ENCODE measurements at places on chromosomes 5 and 9. TPM values are rescaled to one million over a fixed set of nuclear protein-coding genes. Genes with fewer than 3 reads are reported as not detected.

DNA sequence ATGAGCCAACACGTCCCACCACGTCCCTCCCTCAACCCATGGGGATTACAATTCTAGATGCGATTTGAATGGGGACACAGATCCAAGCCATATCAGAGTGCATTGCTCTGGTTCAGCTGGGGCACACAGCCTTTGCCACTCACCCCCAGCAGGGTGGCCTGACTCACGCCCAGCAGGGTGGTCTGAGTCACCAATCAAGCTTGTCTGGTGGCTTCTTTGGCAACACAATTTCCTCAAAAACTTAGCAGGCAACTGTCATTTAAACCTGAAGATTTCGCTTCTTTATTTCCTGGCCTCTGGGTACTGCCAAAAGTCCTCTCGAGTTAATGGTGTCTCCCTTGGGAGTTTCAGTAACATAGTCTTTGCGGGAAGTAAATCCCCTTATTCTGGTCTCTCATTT, 16.3 kb upstream of the SEMA5A start:
- H3K36me3 ChIP-seq = no peaks in the 10 kb centered on the region
- H3K27me3 ChIP-seq = no peaks in the 10 kb centered on the region
- no peak for DNase-seq
- no peak overlapping the region for H3K4me3 ChIP-seq
- no peak overlapping the region for H3K27ac ChIP-seq

DNA sequence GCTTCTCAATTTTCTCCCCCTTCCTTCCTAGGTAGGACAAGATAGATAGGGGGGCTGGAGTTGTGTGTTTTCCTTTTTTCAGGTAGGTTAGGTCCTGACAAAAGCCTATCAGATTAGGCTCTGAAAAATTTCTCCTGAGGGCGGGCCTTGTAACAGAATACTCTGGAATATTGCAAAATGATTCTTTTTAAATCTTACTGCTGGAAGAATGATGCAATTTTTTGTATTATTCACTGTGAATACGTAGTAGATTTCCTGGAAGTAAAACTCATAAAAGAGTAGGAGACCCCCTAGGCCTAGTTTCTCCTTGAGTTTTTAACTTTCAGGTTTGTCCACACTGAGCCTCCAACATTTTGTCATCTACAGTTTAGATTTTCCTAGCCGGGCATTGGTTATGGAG, 1701.8 kb downstream of the EFNA5 start:
- no peak overlapping the region for H3K4me3 ChIP-seq
- no peaks in the 10 kb centered on the region for H3K27me3 ChIP-seq
- no peak overlapping the region for H3K27ac ChIP-seq
- no peak for DNase-seq

DNA sequence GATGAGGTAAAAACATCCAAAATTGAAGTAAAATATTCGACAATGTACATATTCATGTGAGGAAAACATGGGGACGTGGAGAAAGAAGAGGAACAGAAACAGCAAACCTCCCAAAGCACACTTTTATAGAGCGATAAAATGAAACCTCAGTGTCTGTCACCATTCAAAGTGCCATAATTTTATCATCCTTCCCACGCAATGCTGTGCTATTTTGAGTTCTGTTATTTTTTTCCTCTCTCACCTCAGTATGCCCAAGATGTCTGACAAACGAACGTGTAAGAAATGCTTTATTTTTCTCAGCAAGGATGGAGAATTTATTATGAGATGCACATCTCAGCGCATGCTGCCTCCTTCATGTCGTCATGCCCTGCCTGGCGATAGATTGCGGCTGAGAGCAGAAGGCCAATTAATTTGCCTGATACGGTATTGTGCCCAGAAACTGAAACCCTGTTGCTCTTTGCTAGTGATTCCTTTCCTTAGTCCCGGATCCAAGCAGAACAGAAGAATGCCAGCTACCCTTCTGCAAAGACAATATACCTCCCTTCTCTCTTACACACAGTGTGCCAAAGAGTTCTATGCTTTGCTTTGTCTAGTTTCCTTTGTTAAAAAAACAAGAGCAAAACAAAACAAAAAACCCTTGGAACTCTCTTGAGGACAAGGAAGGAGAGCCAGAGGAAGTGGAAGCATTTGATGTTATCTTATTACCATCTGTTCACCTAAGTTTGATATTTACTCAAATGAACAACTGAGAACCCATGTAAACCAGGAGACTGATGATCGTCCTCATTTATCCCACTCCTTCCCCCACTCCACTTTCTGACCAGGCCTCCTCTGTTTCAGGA, 192.4 kb downstream of the SEMA6A start:
- peaks cover 37% of the 10 kb centered on the region for H3K36me3 ChIP-seq
- no peaks in the 10 kb centered on the region for H3K27me3 ChIP-seq
- DNase-seq = no peak

- DNase-seq = no peak
- H3K36me3 ChIP-seq = no peaks in the 10 kb centered on the region
- no peak overlapping the region for H3K4me3 ChIP-seq
- H3K4me1 ChIP-seq = no peaks in the 10 kb centered on the region
- no peaks in the 10 kb centered on the region for H3K27me3 ChIP-seq
Measured at GRCh38 chr5:103617090-103617489, 54.5 kb upstream of the NUDT12 start.

- no peak overlapping the region for H3K4me3 ChIP-seq
- H3K36me3 ChIP-seq = peaks cover 74% of the 10 kb centered on the region
- H3K4me1 ChIP-seq = peaks cover 31% of the 10 kb centered on the region
- H3K27me3 ChIP-seq = no peaks in the 10 kb centered on the region
Measured at GRCh38 chr5:886716-887325, 5.8 kb downstream of the BRD9 start.

- H3K4me1 ChIP-seq = no peaks in the 10 kb centered on the region
- no peak overlapping the region for H3K4me3 ChIP-seq
- H3K27me3 ChIP-seq = no peaks in the 10 kb centered on the region
- no peak for DNase-seq
- H3K27ac ChIP-seq = no peak overlapping the region
Measured at GRCh38 chr9:108271646-108272348, 584.0 kb downstream of the ACTL7B start.

DNA sequence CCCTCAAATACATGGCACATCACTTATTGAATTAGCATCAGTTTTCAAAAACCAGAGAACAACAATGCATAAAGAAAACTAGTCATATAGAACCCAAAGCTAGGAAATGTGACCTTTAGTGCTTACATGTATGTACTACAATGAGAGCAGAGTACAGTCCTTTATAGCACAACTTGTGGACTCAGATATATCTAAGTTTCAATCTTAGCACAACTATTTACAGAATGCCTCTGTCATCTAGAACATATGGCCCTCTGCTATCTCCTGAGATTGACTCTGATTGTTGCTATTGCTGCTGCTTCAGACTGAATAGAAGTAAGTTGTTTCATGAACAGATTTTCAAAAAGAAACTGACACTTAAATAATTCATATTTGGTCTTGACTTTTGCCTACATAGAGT, 1536.2 kb downstream of the EFNA5 start:
- H3K27ac ChIP-seq = no peak overlapping the region
- DNase-seq = no peak
- no peaks in the 10 kb centered on the region for H3K4me1 ChIP-seq
- no peak overlapping the region for H3K4me3 ChIP-seq

DNA sequence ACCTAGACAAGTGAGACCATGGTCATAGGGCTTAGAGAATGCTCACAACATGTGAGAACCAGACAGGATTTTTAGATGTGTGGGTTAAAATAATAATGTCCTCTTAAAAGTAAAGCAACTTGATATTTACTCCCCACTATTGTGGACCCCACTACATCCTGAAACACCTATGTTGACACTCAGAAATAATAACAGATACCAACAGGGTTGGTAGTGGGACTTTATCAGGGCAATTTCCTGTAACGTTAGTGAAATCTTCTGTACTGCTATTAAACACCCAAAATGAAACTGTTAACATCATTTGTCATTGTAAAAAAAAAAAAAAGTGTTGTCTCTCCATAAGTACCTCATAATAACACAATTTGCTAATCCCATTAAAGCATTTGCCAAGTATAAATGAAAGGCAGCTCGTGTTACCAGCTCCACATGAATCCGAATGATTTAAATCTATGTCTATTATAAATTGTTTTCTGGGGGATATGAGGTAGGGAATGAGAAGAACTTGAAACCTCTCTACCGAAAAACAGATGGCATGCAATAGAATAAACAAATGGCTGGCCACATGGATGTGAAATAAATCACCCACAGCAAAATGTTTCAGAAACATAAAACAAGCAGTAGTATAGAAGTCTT, 285.9 kb downstream of the ARHGEF28 start:
- no peaks in the 10 kb centered on the region for H3K36me3 ChIP-seq
- H3K4me3 ChIP-seq = no peak overlapping the region
- no peak for DNase-seq
- H3K27ac ChIP-seq = no peak overlapping the region
- no peaks in the 10 kb centered on the region for H3K4me1 ChIP-seq

DNA sequence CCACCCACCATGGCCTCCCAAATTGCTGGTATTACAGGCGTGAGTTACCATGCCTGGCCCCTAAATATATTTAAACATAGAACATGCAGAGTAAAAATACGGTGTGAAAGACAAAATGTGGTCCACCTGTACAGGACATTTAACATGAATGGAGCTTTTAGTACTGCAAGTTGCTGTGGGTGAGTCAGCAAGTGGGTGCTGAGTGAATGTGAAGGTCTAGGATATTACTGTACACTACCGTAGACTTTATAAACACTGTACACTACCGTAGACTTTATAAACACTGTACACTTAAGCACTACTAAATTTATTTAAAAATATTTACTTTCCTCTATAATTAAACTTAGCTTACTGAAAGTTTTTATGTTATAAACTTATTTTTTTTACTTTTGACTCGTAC, 317.8 kb downstream of the PRDM9 start:
- H3K27ac ChIP-seq = no peak overlapping the region
- no peak overlapping the region for H3K4me3 ChIP-seq

GRCh38 chr9:107375651-107376369, 92.7 kb downstream of the RAD23B start:
- H3K4me1 ChIP-seq = no peaks in the 10 kb centered on the region
- H3K4me3 ChIP-seq = no peak overlapping the region
- DNase-seq = no peak
- no peaks in the 10 kb centered on the region for H3K36me3 ChIP-seq
- H3K27ac ChIP-seq = no peak overlapping the region

DNA sequence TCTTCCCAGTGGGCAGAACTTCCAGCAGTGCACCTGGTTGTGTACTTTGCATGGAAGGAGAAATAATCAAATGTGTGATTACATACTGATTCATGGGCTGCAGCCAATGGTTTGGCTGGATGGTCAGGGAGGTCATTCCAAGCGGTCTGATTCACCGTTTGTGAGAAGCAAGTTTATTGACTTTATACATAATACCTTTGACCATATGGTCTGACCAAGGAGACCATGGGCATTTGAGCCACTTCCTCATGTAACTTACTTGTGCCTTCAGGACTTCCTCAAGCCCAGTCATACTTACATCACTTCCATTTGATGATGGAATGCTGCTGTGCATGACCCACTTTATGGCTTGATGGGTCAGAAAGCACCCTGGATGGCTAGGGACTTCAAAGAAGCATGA, 41.1 kb downstream of the DAP start:
- H3K36me3 ChIP-seq = peaks cover 23% of the 10 kb centered on the region
- no peaks in the 10 kb centered on the region for H3K27me3 ChIP-seq
- H3K27ac ChIP-seq = no peak overlapping the region
- H3K4me3 ChIP-seq = no peak overlapping the region
- H3K4me1 ChIP-seq = no peaks in the 10 kb centered on the region

DNA sequence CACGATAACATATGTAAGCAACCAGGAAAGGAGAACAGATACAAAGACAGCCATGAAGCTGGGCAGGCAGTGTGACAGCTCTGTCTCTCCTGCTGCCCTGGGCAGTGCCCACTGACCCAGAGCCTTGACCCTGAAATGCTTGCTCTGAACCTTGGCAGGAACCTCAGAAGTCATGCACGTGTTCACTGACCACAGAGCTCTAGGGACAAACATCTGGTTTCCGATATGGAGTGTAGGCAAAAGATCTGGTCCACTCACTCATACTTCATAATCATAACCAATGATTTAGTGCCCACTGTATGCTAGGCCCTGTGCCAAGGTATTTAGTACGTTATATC, 102.6 kb downstream of the FSTL4 start:
- H3K36me3 ChIP-seq = no peaks in the 10 kb centered on the region
- no peak overlapping the region for H3K4me3 ChIP-seq
- no peaks in the 10 kb centered on the region for H3K4me1 ChIP-seq
- peaks cover 15% of the 10 kb centered on the region for H3K27me3 ChIP-seq

GRCh38 chr9:114524247-114524681, 19.0 kb upstream of the WHRN start:
- peaks cover 21% of the 10 kb centered on the region for H3K27me3 ChIP-seq
- no peak for DNase-seq
- H3K4me1 ChIP-seq = no peaks in the 10 kb centered on the region

DNA sequence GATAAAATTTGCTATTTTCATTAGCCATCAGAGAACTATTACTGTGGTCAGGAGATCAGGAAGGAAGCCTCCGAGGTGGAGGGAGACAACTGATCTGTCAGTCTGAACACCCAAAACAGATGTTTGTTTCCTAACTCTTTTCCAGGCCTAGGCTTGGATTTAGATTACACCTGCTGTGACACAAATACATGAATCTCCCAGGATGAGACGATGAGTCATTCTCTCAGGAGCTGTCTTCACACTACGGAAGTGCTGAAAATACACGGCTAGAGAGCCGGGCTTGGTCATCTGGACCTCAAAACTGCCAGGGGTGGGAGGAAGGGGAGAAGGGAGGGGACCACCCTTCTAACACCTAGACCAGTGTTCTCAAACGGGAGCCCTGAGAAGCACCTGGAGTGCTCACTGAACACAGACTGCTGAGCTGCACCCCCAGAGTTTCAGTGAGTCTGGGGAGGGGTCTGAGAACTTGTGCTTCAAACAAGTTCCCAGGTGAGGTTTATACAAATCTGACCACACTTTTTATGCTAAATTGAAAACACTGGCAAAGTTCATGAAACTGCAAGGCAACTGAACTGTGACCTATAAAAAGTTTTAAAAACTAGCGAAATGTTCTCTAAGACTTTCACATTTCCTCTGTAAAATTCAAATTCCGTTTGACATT, 80.3 kb upstream of the EQTN start:
- H3K36me3 ChIP-seq = no peaks in the 10 kb centered on the region
- H3K4me3 ChIP-seq = no peak overlapping the region
- H3K27me3 ChIP-seq = peaks cover 5% of the 10 kb centered on the region
- peaks cover 7% of the 10 kb centered on the region for H3K4me1 ChIP-seq

DNA sequence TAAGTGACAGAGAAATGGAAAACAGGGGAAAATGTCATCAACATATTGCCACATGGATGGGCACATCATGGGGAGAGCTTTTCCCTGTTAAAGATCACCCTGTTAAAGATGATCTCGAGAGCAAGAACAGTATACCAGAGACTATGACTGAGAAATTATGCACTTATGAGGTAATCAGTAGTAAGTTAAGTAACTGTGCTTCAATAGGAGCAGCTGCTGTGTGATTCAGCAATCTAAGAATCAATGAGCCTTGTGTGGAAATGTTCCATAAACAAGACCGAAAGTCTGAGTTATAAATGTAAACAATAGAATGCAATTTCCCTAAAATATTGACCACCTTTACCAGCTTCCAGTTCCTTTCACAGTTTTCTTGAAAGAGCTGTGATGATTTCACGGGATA, 582.3 kb downstream of the CAAP1 start:
- H3K27me3 ChIP-seq = no peaks in the 10 kb centered on the region
- no peak overlapping the region for H3K27ac ChIP-seq
- no peak for DNase-seq
- H3K4me1 ChIP-seq = no peaks in the 10 kb centered on the region
- H3K36me3 ChIP-seq = no peaks in the 10 kb centered on the region

- H3K27ac ChIP-seq = no peak overlapping the region
- no peaks in the 10 kb centered on the region for H3K4me1 ChIP-seq
- no peak for DNase-seq
- H3K36me3 ChIP-seq = no peaks in the 10 kb centered on the region
- H3K4me3 ChIP-seq = no peak overlapping the region
Measured at GRCh38 chr9:18786196-18786595, 246.8 kb downstream of the SAXO1 start.

The SLC25A48 gene
- total RNA-seq = not detected

The CD14 gene
- 0.39 TPM for total RNA-seq

The PCDHGB3 gene
- total RNA-seq = not detected

Data from activated CD4-positive, alpha-beta memory T cell treated with anti-CD3 and anti-CD28 coated beads for 36 hours (primary cell).